ENCODE measurements at places on chromosomes 11 and 22.

DNA sequence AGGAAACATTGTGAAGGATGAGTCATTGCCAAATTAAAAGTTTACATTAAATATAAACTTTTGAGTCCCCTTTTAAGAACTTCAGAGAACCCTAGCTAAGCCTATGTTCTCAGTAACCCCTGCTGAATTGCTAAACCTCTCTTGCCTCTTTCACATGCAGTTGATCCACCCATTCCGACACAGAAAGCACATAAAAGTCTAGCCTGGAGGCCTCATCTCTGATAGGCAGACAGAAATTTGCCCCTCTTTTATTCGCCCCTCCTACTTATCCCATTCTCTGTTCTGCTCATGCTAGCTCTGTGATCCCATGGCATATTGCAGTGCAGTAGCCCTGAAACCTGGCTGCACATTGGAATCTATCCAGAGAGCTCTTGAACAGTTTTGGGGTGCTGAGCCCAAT is 58.2 kb upstream of the PDE3B start:
- no peak for DNase-seq

DNA sequence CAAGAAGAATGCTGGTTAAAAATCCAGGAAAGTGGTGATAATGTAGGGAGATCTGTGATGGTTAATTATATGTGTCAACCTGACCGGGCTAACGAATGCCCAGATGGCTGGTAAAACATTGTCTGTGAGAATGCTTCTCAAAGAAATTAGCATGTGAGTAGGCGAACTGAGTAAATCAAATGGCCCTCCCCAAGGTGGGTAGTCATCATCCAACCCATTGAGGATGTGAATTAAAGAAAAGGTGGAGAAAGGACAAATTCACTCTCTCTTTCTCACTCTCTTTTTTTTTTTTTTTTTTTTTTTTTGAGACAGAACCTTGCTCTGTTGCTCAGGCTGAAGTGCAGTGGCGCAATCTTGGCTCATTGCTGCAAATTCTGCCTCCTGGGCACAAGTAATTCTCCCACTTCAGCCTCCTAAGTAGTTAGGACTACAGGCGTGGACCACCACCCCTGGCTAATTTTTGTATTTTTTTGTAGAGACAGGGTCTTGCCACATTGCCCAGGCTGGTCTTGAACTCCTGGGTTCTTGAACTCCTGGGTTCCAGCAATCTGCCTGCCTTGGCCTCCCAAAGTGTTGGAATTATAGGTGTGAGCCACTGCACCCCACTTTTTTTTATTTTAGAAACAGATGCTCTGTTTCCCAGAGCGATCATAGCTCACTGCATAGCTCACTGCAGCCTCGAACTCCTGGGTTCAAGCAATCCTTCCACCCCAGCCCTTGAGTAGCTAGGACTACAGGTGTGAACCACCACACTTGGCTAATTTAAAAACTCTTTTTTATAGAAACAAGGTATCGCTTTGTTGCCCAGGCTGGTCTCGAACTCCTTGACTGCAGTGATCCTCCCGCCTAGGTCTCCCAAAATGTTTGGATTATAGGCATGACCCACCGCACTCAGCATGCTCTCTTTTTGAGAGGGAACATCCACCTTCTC is 22.0 kb upstream of the P2RY6 start:
- no peak for DNase-seq

GRCh38 chr22:43230971-43231723 is 44.2 kb upstream of the TTLL12 start:
- DNase-seq, result peak; percentile 75

DNA sequence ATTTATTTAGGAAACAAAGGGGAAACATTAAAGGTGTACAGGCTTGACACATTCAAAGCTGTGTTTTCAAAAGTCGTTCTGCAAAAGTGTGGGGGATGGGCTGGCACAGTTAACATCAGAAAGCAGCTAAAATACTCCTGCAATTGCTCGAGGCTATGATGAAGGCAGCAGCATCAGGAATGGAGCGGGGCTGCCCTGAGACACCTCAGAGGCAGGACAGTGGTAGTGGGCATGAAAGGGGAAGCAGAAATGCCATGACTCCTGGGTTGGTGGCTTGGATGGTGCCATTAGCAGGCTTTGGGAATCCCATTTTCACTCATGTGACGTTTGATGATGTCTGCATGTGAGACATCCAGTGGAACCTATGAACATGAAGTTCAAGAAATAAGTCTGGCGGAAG is 646 bp downstream of the NCAPD3 start:
- DNase-seq, result no peak

- DNase-seq, result no peak
Observed at GRCh38 chr11:105158436-105158835, 18.9 kb upstream of the CARD18 start.

GRCh38 chr11:2310786-2311352 is 9.1 kb downstream of the TSPAN32 start:
- DNase-seq, result no peak

GRCh38 chr22:48981371-48982061 is 846.2 kb downstream of the BRD1 start:
- DNase-seq, result no peak

GRCh38 chr22:26953012-26953883 is 295.9 kb downstream of the MIAT start:
- no peak for DNase-seq

GRCh38 chr11:132551016-132551415 is 981.3 kb downstream of the OPCML start:
- no peak for DNase-seq

DNA sequence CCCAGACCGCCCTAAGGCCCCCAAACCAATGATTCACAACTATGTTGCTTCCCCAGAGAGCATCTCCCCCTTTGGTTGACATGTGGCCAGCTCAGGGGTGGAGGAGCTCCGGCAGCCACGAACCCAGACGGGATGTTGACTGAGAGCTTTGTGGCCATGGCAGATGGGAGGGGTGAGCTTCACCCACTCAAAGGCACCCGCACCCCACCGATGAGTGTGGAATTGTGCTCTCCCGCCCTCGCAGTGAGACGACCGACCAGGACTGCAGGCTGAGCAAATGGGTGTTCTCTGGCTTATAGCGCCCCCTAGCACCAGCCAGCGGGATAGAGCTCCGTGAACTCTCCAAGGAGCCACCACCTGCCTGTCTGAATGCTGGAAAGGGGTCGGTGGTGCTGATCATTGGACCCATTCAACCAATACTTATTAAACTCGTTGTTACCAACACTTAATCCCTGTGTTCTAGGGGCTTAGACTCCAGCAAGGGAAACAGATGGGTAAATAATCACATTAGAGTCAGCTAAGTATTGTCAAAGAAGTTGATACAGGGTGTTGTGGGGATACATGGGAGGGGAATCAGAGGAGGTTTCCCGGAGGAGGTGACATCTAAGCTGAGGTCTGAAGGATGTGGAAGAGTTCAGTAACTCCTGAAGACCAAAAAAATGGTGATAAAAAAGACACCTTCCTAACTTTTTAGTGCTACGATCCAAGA is 4.5 kb upstream of the TIMP3 start:
- peak; percentile 47 for DNase-seq

- DNase-seq, result no peak
Observed at GRCh38 chr11:118283756-118284350, 19.8 kb upstream of the MPZL2 start.

DNA sequence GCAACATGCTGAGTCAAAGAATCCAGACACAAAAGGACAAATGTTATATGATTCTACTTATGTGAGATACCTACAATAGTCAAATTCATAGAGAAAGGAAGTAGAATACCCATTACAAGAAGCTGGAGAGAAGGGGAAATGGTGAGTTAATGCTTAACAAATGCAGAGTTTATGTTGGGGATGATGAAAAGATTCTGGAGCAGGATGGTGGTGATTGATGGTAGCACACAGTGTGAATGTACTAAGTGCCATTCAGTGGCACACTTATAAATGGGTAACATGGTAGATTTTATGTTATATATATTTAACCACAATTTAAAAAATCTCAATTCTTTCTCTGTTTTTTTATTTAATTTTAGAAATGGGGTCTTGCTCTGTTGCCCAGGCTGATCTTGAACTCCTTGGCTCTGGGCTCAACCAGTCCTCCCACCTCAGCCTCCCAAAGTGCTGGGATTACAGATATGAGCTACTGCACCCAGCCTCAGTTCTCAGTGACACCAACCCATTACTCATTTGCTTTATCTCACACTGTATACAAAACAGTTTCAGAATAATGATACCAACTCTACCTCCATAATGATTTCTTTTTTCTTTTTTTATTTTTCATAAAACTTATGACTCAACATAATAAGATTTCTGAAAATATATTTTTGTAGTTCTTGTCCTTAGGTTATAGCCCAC is 9.6 kb upstream of the RELA start:
- DNase-seq, result no peak

GRCh38 chr22:17566776-17567175 is 3.5 kb downstream of the SLC25A18 start:
- no peak for DNase-seq

GRCh38 chr11:73866586-73866996 is 10.1 kb downstream of the COA4 start:
- no peak for DNase-seq

GRCh38 chr22:36562261-36562835 is 33.4 kb upstream of the EIF3D start:
- DNase-seq, result no peak

DNA sequence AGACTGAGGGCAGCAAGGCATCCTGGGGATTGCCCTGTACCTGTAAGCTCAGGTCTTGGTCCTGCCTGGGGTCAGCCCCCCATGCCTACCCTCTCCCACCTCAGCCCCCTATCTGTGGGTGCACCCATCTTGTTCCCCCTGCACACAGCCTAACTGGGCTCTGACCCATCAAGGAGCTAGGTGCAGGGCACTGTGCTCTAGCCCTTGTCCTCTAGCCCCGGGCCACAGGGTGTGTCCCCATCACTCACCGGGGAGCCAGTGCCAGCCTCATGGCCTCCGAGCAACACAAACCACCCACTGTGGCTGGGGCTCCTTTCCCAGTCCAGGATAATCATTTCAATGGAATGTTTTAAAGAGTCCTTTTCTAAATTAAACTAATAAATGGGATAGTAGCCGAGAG is 293.9 kb upstream of the PLET1 start:
- DNase-seq, result no peak

DNA sequence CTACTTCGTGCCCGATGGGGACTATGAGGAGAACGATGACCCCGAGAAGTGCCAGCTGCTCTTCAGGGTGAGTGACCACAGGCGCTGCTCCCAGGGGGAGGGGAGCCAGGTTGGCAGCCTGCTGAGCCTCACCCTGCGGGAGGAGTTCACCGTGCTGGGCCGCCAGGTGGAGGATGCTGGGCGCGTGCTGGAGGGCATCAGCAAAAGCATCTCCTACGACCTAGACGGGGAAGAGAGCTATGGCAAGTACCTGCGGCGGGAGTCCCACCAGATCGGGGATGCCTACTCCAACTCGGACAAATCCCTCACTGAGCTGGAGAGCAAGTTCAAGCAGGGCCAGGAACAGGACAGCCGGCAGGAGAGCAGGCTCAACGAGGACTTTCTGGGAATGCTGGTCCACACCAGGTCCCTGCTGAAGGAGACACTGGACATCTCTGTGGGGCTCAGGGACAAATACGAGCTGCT is 751 bp downstream of the FIBIN start:
- DNase-seq, result no peak

GRCh38 chr22:31098632-31099110 is 8.7 kb downstream of the SELENOM start:
- DNase-seq, result no peak

DNA sequence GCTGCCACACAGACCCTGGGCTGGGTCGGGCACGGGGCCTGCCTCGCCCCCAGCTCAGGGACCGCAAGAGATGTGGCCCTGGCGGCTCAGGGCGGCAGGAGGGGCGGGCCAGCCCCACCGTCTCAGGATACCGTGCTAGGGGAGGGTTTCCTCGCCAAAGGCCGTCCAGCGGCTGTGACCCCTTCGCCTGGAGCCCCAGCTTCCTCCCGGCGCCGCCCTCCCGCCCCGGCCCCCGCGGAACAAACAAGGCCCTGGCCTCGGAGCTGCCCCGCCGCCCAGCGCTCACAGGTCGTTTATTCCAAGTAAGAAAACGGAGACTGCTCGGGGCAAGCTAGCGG is 543 bp upstream of the AP2A2 start:
- no peak for DNase-seq

GRCh38 chr22:34038801-34039555 is 118.7 kb upstream of the LARGE1 start:
- no peak for DNase-seq

DNA sequence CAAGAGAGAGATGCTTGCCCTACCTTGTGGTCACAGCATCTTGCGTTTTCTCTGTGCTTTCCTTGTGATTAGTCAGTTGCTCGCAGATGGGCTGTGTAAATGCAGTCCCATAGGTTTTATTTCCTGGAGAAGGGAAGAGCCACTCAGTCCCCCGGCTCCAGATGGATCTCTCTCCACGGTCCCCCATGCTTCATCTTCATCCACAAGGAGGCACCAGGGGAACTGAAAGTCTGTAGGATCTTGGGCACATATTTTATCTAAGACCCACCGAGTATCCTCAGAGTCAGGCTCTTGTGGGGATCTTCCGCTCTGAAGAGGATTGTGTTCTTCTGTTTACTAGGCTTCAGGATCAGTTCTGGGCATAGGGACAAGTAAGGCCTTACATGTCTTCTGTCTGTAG is 66.8 kb upstream of the E2F8 start:
- no peak for DNase-seq

DNA sequence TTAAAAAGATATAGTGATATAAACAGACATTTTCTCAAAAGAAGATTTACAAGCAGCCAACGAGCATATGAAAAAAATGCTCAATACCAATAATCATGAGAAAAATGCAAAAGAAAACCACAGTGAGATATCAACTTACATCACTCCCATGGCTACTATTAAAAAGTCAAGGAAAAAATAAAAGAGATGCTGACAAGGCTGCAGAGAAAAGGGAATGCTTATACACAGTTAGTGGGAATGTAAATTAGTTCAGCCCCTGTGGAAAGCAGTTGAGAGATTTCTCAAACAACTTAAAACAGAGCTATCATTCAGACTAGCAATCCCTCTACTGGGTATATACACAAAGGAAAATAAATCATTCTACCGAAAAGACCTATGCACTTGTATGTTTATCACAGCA is 97.1 kb upstream of the CARD18 start:
- DNase-seq, result no peak

- no peak for DNase-seq
Observed at GRCh38 chr11:92550411-92550810, 325.8 kb downstream of the FAT3 start.

GRCh38 chr11:78801161-78801884 is 226.7 kb upstream of the NARS2 start:
- no peak for DNase-seq

DNA sequence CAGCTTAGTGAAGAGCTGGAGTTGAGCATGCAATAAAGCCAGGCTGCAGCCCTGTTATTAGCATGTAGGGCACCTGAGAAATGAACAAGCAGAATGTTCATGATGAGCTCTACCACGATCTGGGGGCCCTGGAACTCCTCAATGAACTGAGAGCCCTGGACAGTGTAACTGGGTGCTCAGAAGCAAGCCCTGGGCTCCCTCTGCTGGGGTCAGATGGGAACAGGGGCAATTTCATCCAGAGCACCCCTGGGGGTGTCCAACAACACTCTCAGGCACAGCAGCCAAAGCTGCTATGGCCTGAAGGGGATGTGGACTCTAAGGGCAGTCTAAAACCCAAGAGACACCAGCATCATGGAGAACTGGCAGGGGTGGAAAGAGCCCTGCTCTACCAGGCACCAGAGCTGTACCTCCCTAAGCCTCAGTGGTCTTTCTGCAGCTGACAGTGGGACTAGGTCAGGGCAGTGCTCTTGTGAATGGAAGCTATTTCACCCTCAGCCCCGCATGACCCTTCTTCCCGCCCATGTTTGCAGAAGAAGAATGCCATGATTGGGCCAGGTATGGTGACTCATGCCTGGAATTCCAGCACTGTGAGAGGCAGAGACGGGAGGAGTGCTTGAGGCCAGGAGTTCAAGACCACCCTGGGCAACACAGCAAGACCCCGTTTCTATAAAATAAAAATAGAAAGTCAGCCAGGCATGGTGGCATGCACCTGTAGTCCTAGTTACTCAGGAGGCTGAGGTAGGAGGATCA is 28.9 kb downstream of the THOC5 start:
- peak; percentile 41 for DNase-seq
